ENCODE measurements at places on chromosomes 1 and 21.

- DNase-seq, result no peak
Observed at GRCh38 chr1:33195556-33195955, 13.7 kb upstream of the TRIM62 start.

- DNase-seq, result no peak
Observed at GRCh38 chr1:3598522-3599285, 12.6 kb downstream of the MEGF6 start.

GRCh38 chr1:153548722-153549688 is at the start of gene S100A3:
TSS of gene S100A3 (minus strand) at chr1:153549258. CDS start at chr1:153548485, 773 bp downstream.
- DNase-seq, result no peak

GRCh38 chr1:60111118-60111517 is 37.5 kb upstream of the C1orf87 start:
- no peak for DNase-seq

DNA sequence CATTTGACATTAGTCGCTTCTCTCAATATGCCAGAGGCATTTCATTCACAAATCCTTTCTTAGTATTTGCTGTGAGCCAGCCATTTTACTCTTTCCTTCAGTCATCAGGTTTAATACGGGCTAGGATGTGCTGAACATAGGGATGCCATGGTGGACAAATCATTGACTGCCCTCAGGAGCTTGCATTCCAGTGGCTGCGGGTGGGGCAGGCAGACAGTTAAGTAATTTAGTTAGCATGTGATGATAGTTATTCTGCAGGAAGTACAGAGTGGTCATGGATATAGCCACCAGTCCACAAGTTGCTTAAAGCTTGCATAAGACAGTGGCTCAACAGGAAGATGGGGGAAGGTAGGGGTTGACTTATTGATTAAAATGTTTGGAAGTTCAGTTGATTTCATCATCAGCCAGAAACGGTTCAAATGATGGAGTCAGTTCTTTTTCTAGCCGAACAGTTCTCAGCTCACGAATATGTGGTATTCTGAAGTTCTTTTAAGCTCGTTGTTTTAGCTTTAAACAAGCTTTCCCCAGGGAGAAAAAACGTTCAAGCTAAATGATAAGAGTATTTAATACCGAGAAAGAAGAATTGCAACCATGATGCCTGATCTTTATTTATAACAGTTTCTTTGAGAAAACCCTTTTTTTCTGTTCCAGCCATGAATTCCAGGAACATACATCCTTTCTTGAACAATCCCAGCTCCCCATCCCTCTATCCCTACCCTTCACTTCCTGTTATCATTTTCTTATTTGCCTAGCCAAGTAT is 1.4 kb downstream of the SLC22A15 start:
- DNase-seq, result no peak

GRCh38 chr21:28444557-28444956 is 548.1 kb downstream of the LTN1 start:
- no peak for DNase-seq

GRCh38 chr1:25755475-25756125 is 44.4 kb upstream of the SELENON start:
- no peak for DNase-seq

- DNase-seq, result no peak
Observed at GRCh38 chr1:237670302-237670701, 220.4 kb downstream of the ZP4 start.

GRCh38 chr1:30919025-30919881 is 10.7 kb upstream of the SDC3 start:
- DNase-seq, result no peak

DNA sequence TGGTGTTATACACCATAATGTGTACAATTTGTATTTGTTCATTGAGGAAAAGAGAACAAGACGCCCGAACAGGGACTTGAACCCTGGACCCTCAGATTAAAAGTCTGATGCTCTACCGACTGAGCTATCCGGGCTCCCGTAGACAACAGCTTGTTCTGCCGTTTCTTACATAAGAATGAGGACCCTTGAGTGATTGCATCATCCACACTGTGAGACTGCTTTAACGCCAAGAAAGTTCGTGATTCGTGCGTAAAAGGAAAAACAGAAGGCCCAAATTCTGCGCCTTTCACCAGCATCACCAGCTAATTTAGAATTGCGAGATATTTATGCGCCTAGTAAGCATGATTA is 9.3 kb upstream of the MDM4 start:
- DNase-seq, result peak; percentile 94

DNA sequence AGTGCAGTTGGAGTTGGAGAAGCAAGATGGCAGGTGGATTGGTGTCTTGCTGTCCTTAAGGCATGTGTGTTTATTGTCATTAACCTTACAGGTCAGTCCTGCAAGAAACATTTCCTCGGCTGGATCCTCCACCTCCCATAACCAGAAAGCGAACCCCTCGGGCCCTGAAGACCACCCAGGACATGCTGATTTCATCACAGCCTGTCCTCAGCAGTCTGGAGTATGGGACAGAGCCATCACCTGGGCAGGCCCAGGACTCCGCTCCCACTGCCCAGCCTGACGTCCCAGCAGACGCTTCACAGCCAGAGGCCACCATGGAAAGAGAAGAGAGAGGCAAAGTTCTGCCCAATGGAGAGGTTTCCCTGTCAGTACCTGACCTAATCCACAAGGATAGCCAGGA is 1.6 kb downstream of the C1orf226 start:
- DNase-seq, result no peak

DNA sequence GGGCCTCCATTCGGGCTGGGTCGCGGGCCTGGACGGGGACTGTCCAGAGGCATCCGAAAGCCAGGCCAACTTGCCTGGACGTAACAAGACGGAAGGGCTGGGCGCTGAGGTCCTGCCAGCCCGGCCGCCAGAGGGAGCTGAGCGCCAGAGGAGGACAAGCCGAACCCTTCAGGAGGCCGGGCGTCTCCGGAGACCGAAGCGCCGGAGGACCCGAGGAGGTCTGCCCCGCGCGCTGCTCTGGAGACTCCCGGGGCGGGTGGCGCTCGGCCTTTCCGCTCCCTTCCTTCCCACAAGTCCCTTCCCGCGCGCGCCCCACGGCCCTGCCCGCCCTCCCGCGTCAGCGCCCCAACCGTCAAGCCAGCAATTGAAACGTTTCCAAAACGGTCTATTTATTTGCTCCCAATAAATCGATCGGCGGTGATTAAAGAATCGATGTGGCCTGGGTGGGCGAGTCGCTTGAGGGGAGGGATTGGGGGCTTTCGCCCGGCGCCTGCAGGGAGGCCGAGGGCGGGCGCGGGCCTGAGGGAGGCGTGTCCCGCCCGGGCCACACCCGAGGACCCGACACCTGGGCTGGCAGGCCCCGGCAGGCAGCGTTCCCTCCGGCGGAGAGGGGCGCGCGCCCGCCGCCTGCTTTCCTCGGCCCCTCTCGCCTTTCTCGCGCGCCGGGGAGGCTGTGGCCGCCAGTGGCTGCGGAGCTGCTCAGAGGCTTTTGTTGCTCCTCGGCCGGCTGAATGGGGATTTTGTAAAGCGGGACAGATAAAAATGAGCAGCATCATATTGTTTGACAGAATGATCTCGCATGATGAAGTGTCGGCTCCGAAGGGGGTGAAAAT is 5.2 kb upstream of the FOXD3 start:
- peak; percentile 68 for DNase-seq

DNA sequence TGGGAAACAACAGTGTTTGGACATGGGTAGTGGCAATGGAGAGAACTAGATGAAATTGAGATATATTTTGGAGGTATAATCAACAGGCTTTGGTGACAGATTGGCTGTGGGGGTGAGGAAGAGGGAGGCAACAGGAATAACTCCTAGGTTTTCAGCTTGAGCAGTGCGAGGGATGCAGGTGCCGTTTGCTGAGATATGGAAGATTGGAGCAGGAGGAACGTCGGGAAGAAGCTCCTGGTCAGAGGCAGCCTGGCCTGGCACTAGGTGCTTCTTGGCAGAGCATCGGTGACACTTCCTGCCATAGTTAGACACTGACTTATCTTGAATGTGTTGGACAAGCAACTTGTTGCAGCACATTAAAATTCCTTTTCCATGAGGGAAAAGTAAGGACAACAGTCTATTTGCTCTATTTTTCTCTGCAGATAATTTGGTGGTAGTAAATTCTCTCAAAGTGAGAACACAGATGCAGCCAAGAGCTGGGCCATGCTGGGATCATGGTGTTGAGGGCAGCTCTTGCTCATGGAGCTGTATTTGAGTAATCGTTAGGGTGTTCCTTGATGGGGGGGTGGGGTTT is 21.5 kb upstream of the MYSM1 start:
- no peak for DNase-seq

DNA sequence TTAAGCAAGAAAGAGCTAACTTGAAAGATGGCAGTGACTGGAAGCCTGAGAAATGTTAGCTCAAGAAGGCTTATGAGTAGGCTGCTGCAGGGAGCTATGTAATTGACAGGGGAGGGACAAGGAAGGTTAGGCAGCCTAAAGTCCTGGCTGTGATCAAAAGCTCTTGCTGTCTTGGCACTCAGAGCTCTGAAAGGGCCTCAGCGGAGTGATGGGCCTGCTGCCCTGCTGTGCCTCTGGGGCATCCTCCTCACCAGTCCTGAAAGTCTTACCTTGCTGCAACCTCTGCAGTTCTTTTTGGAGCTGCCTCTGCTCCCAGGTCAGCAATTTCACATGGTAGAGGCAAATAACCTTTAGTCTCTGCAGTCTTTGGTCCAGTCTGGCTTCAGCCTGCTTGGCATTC is 1.8 kb downstream of the CCDC190 start:
- DNase-seq, result no peak

DNA sequence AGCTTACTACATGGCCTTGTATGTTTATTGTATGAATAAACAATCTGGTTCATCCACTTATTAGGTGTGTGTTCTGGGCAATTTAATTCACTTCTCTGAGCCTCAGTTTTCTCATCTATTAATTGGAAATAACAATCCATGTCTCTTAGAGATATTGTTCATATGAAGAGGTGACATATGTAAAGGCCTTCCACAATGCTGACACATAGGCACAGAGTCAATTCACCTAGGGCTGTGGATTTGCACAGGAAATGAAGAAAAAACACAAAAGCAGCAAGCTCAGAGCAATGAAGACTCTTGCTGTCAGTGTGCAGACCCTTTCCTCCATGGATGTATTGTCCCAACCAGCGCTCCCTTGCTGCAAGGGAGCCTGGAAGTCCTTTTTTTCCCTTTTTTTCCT is 195.2 kb upstream of the CAMK1G start:
- DNase-seq, result no peak

GRCh38 chr1:220217383-220217988 is 54.8 kb downstream of the RAB3GAP2 start:
- DNase-seq, result no peak

GRCh38 chr1:96782856-96783255 is 61.3 kb downstream of the PTBP2 start:
- DNase-seq, result no peak

DNA sequence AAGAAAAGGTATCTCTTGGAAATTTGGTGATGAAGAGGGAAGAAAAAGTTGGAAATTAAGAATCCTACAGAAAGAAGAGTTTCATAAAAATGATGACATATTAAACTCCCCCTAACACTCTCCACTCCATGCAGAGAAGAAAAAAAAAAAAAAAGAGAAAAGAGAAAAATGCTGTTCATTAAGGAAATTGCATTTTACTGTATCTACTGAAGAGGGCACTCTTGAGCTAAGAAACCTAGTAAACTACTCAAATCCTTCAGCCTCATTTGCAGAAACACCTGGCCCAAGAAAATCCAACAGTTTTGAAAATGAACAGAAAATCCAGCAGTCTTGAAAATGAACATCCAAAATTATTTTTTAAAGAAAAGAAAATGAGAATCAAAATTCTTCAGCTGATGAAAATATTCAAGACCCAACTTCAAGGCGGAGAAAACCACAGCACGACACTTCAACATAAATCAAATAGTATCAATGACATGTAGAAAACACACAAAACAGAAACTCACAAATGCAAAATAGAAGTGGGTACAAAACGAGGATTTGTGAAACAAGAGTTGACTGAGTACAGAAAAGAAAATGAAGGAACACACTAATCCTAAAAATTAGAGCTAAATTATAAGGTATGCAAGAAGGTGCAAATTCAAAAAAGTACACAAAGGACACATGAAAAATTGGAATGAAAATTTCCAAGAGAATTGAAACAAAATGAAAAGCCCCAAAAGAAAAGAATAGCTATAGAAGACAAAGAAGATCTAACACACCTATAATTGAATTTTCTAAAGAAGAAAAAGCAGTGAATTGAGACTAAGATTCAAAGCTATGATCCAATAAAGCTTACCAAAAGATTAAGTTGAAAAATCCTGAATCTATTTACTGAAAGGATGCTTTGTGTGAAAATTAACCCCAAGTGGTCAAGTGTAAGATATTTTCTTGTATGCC is 73.2 kb upstream of the DNAJC6 start:
- DNase-seq, result no peak

DNA sequence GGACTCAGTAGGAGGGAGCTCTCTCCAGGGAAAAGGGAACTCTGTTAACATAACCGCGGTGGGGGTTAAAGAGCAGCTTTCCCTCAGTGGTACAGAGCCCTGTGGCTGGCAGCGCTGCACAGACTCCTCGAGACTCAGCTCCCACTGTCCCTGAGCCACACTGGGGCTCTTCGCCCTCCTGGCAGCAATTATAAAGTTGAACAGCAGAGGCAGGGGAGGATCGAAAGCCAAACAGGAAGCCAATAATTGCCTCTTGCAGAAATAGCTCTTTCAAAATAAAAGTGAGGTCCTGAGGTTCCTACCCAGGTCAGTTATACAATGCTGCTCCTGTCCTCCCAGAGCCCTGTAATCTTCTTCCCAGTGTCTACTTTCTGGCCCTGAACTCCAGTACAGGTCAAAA is 77.0 kb downstream of the FAM78B start:
- no peak for DNase-seq

DNA sequence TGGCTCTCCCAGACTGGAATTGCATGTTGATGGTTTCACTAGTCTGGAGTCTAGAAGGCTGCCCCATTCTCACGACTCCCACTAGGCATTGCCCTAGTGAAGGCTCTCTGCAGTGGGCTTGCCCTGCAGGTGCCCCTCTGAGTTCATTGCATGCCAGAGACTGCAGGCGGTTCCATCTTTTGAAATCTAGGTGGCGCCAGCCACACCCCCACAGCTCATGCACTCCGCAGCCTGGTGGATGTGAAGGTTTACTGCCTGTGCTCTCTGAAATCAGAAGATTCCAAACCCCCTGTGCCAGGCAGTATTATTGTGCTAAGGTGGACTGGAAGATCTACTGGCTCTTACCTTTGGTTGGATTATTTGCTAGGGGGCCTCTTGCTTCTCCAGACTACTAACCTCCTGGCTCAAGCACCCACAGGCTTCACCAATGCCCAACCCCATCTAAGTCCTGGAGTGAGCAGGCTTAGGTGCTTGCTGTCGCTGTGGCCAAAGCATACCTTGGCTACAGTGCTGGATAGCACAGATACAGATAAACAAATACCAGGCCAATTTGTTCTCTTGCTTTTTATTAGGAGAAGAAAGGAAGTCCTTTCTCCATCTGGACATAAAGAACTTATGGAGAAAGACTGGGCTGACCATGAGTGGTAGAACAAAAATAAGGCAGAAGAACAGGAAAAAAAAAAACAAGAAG is 83.5 kb upstream of the SIM2 start:
- no peak for DNase-seq

GRCh38 chr1:163115887-163116286 is 46.7 kb downstream of the RGS4 start:
- no peak for DNase-seq
